ENCODE measurements at places on chromosomes 6 and 20.

DNA sequence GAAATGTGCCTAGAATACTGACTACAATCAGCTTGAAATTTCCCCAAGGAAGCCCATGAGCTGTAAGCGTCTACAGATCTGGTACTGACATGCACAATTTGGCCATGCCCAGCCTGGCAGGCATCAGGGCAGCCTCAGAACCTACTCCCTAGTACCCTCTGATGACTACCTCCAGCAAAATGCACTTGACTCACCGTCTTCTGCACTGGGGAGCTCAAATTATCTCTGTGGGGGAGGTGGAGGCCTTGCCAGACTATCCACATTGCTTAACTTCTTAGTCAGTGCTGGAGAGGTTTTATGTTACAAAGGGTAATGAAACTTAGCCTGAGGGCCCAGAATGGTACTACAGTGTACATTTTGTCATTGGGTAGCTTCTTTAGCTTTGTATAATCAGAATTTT, 126.0 kb upstream of the ADGRF1 start:
- no peak for DNase-seq

- DNase-seq, result no peak
Observed at GRCh38 chr20:17524560-17524959, 6.6 kb downstream of the BFSP1 start.

DNA sequence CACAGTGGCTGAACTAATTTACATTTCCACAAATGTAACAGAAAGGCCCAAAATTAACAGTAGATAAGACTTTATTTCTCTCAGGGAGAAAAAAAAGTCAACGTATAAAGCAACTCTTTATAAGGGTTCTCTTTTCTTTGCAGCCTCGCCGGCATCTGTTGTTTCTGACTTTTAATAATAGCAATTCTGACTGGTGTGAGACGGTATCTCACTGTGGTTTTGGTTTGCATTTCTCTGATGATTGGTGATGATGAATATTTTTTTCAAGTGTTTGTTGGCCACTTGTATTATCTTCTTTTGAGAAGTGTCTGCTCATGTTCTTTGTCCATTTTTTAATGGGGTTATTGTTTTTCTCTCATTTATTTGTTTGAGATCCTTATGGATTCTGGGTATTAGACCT, 27.2 kb upstream of the FKBP1A start:
- DNase-seq, result no peak

DNA sequence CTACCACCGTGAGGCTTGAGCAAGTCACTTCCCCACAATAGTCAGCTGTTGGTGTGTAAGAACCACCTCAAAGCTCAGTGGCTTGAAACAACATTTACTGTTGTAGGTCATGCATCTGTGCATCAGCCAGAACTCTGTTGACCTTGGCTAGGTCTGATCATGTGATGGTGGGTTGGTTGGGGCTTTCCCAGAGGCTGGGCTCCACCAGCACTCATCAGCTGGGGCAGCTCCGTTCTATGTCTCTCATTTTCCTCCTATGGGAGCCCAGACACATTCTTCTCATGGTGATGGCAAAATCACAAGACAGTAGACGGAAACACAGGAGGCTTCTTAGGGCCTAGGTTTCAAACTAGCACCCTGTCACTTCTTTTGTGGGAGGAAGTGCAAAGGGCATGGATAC, 42.8 kb upstream of the PSMF1 start:
- DNase-seq, result no peak

DNA sequence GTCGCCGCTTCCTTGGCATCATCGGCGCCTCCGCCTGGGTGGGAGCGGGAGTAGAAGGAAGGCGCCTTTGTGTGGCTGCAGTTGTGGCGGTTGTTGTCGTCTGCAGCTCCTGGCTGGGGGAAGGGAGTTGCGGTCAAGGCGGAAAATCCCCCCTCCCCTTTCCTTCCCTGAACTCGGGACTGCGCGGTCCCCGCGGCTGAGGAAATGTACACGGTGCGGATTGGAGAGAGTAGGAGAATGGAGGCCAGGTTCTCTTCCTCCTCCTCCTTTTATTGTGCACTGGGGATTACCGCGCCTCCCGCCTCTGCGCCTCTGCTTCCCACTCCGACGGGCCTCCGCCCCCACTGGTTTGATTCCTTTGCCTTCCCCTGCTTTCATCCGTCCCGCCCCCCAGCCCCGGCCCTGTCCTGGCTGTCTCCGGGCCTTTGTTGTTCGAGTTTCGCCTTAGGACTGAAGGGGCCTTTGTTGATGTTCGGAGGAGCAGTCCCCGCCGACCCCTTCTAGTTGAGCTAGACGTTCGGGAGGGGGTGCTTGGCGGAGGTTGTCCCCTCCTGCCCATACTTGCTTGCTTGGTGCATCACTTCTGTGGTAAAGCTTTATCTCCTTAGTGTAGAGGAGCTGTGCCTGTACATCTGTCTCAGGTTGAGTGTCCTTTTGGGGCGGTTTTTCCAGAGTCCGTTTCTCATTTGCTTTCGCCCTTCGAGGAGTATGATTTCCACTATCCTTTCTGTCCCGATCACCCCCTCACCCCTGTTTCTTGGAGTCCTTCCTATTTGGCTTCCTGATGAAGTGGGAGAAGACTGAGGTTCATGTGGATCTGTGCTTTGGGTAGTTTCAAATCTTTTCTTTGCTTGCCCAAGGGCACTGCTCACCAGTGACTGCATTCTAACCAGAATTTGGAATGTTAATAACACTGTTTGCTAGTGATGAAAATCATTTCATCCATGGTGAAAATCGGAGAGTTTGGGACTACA, 764 bp downstream of the ZNF292 start:
- DNase-seq, result peak; percentile 28

- DNase-seq, result no peak
Observed at GRCh38 chr6:127111526-127111925, 6.9 kb upstream of the RSPO3 start.

- DNase-seq, result no peak
Observed at GRCh38 chr6:44671333-44671732, 283.8 kb downstream of the CDC5L start.

DNA sequence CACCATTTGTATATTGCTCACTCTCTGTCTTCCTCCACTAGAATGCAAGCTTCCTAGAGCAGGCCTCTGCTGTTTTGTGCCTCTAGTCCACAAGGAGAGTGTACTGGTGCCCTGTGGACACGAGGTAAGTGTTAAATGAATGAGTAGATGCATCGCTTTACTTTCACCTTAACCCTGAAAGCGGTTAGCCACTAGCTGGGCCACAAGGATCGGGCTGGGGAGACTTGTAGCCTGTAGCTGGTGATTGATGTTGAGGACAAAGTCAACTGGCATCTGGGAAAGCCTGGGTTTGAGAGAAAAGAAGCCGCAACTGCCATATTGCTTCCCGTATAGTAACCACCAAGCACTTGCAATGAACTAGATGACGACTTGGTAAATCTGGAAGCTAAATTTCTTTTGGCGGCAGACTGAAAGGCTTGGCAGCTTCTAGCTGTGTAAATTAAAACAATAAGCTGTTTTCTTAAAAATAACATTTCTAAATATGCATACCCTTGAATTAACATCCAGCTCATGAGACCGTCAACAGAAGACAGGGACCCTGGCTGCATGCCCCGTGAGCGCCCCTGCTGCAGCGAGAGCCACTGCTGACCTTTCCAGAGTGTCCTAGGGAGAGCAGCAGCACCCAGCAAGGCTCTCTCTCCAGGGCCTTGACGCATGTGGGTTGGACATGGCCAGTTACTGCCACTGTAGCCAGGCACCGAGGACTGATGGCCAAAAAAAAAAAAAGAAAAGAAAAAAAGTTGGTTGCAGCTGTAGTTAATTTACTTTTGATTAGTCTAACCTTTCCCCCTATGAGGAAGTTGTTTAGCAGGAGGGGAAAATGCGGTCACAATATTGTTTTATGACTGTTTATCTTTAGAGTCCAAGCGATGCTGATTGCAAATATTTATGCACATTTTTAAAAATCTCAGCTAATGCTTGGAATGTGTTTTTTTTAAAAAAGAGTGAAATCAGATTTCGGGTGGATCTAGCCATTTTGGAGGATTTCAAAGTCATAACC, 315.1 kb downstream of the TFAP2C start:
- no peak for DNase-seq
